Activated CD8-positive, alpha-beta memory T cell treated with anti-CD3 and anti-CD28 coated beads for 24 hours (primary cell): ENCODE measurements at places on chromosomes 3 and 15.

DNA sequence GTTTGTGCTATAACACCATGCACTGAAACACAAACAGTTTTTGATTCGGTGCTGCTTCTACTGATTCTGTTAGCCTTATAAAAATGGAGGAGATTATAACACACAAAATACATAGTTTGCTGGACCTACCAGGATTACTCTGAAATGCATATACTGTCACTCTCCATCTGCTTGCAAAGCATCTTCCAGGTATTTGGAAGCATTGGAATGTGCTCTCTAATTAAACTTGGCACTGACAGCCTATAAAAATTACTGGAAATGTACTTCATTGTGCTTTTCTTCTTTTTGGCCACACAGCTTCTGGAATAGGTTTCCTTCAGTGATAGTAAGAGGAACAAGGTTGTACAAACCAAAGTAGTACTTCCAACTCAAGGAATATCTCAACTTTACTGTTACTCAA is 376.1 kb downstream of the UNC13C start:
- no peak for DNase-seq

DNA sequence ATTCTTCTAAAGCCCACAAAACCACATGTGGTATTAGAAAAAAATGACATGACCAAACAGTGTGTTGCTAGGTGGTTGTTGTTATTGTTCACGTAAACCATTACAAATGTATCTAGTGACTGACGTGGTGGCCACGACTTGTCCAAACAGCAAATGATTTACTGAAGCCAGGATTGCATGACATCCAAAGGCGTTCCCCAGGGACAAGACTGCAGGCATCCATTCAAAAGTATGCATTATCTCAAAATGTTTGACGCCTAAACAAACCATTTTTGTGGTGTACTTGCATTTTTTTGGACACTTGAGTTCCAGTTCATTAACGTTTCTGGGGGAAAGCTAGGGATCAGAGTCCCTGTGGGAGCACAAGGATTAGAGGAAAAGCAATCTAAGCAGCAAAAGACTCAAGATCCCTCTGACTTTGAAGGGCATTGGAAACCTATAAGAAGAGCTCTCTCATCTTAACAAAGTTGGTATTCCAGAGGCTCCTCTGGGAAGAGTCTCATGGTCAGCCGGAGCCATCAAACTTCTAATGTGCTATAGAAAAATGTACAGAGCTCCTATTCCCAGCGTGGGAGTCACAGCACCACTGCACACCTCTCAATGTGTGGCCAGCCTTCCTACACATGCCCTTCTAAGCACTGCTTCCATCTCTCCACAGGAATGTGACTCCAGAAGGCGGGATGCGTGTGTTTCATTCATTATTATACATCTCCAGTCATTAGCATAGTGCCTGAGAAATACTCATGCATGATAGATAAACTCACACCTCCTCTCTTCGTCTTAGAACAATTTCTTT is 62.9 kb downstream of the FBN1 start:
- no peak for DNase-seq

DNA sequence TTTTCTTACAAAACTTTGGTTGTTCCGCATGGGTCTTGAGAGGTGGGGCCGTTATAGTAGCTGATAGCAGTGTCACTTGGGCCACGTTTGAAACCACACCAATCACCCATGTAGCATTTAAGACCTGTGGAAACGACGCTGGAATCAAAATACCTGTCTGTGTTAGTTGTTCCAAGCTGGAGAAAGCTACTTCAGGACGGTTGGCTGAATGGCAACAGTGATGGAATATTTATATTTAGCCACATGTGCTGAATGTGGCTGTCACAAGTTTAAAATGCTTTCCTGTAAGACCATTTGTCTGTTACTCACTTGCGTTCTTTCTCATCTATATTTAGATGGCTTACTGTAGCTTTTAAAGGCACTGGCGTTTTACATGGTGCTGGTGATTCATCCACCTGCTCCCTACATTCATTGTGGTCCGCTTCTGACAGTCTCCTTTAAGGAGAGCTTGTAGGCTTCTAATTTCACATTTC is 1.4 kb downstream of the DNAJA4 start:
- no peak for DNase-seq

DNA sequence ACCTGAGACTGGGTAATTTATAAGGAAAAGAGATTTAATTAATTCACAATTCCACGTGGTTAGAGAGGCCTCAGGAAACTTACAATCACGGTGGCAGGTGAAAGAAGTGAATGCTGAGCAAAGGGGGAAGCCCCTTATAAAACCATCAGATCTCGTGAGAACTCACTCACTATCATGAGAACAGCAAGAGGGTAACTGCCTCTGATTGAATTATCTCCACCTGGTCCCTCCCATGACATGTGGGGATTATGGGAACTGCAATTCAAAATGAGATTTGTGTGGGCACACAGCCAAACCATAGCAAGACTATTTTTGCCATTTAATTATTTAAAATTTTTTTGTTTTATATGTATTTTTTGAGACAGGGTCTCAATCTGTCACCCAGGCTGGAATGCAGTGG is 27.0 kb upstream of the KCTD6 start:
- no peak for DNase-seq

DNA sequence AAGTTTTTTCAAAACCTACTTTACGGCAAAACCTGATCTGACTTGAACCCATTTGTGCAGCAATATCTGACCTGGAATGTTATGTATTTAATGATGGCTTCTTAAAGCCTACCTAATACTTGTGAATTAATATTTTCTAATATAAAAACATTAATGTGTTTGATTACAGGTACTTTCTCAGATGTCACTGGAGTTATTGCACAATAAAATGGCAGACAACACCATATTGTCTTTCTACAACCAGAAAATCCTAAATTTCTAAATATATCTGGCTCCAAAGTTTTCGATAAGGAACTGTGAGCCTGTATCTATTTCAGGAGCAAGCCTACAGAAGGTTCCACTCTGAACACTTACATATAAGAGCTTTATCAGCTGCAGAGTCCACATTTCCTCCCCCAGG is 184.5 kb downstream of the ATP8B4 start:
- no peak for DNase-seq

DNA sequence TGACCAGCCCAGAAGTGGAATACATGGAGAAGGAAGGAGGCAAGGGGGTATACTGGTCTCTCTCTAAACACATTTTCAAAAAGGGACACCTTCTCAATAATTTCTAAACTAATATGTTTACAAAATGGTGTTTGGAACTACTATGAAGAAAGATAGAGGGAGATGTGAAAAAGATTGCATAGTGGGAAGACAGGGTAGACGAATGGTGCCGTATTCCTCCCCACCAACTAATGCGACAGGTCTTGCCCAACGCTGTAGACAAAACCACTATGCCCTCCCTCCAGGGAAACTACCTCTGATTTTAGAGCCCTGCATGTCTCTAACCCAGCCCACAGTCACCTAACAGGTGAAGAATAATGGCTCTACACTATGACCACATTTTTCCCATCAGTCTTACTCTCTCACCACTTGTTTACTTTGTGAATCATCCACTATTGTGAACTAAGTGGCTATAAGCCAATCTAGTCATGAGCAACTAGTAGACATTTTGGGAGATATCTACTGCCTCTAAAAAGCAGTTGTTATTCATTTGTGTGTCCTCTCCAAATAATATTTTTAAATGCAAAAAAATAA is 108.2 kb upstream of the UBE2E2 start:
- DNase-seq = no peak

DNA sequence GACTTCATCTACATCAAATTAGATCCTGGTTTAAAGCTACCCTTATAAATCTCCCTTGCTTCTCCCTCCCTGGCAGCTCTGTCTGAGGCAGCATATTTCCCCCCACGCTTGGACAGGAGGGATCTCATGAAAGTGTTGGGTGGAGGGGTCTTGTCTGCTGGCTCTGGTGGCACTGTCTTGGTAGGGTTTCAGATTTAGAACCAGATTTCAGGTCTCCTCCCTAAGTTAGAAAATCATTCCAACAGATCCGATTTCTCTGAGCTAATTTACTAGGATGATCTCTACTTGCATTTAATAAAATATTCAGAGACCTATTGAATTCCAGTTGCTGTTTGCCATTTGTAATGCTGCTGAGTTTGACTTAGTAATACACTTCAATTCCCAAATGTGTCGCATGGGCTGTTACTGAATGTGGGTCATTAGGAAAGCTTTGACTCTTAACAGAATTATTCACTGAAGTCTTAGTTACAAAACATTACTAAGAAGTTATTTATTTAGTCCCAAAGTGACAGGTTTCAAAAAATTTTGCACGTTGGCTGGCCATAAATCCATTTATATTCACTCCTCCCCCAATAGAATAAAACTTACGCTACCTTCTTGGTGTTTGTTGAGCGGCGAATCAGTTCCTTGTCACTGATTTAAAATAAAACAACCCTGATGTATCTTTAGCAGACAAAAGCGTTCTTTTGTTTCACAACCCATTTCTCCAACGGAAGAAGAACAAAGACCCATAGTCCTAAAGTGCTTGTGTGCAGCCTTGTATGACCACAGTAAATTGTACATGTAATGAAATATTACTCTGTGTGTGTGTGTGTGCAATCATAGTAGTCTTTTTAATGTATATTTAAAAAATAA is 84.5 kb downstream of the TRAK1 start:
- DNase-seq = no peak

- DNase-seq = peak; percentile 11
These were observed 26.5 kb downstream of the PLA1A start for GRCh38 chr3:119624002-119624720.

- peak; percentile 51 for DNase-seq
These were observed 293.5 kb downstream of the UACA start for GRCh38 chr15:70469651-70470555.

DNA sequence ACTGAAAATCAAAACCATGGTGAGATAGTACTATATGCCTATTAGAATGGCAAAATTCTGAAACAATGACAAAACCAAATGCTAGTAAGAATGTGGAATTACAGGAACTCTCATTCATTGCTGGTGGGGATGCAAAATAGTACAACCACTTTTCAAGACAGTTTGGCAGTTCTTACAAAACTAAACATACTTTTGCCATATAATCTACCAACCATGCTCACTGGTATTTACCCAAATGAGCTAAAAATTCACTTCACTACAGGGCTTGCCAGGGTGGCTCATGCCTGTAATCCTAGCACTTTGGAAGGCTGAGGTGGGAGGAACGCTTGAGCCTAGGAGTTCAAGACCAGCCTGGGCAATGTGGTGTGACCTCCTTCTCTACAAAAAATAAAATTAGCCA is 40.0 kb downstream of the MYO9A start:
- DNase-seq = no peak

DNA sequence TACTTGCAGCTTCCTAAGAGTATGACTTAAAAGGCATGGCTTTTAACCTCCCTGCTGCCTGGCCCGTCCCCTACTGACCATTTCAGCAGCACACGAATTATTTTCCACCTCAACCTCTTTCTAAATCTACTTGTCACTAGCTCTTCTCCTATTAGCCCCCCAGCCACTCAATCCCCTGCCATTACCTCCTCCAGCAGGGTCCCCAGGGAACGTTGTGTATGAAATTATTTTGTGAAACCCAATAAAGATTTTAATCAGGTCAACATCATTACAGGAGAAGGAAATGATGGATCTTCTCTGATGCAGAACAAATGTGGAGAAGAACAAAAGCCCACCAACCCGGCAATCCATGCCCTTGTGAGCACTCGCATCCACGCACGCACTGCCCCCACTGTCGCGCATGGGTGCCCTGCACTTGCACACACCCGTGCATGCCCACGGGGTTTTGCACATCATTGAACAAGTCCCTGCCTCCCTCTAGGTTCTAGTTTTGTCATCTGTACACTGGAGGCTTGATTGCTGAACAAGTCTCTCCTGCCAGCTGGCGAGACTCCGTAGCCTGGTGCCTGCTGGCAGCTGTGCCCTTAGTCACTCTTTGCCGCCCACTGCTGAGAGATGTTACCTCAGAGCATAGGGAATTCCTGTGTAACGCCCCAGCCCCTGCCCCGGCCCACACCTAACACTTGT is 51.6 kb downstream of the LINGO1 start:
- no peak for DNase-seq

DNA sequence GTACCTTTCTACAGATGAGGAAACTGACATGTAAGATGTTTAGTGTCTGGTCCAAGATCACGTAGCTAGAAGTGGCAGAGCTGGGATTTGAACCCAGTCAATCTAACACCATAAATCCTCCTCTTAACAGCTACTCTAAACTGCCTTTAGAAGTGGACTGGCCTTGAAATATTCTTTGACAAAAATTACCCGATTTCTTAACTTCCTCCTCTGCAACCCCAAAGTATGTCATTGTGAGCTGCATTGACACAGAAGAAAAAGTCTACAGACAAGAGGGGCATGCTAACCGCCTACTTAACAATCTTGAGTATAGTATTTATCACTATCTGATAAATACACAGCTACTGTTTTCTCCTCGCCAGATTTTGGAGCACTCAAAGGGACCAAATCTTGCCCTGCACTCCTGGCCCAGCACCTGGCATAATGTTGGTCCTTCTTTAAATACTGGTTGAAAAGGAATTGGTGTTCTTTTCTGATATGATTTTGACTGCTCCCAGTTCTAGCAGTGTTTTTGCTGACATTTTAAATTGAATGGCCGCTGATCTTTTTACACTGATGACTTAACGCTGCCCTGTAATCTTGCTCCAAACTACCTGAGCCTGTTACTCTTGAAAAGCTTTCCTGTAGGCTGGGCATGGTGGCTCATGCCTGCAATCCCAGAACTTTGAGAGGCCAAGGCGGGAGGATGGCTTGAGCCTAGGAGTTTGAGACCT is 36.9 kb downstream of the ITPR1 start:
- no peak for DNase-seq

GRCh38 chr3:148998715-148999423 is 7.5 kb downstream of the GYG1 start:
- no peak for DNase-seq

GRCh38 chr15:95712785-95713184 is 617.7 kb upstream of the NR2F2 start:
- DNase-seq = no peak
